ENCODE measurements at places on chromosomes 3 and 15.
A peak's percentile ranks its signal among the peaks of the same experiment; 100 is the strongest.

- no peak for DNase-seq
These were observed 98.4 kb downstream of the NAALADL2 start for GRCh38 chr3:174957551-174958001.

DNA sequence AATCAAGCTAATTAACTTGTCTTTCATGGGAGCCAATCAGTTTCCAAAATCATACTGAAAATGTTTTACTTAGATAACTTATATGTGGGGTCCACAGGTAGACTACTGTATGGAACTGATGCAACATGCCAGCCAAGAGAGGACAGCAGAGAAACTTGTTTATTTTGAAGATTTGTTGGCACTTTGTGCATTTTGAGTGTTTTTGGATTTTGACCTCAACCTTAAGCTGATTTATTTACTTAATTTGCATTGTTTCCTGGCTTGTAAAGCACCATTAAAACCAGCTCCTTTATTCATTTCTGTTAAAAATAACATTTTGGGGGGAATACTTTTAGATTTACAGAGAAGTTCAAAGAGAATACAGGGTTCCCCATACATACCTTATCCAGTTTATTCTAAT lies 166.6 kb downstream of the MCTP2 start:
- DNase-seq: no peak

GRCh38 chr3:51691949-51692348 lies 14.9 kb upstream of the GRM2 start:
- no peak for DNase-seq

- DNase-seq: no peak
These were observed 10.5 kb downstream of the BFSP2 start for GRCh38 chr3:133410191-133410892.

GRCh38 chr15:98854496-98854895 lies 153.1 kb downstream of the PGPEP1L start:
- no peak for DNase-seq

GRCh38 chr3:105853801-105854432 lies 14.9 kb downstream of the CBLB start:
- DNase-seq: no peak

DNA sequence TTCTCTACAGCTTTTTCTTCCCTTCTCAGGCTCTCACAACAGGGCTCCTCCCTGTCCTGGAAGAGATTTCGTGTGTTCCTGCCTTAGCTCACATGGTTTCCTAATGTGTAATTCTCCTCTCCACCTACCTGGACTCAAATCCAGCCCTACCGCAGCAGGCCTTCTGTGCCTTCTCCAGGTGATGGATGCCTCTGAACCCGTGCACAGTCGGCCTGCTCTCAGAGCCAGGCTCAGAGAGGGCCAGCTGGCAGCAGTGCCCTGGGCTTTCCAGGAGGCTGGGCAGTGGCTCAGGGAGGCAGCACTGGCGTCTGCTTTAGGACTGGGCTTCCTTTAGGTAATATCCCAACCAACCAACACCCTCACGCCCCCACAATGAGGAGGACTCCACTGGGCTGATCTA lies 123.2 kb upstream of the TMC3 start:
- DNase-seq: no peak

GRCh38 chr15:67744331-67745072 lies 80.8 kb upstream of the SKOR1 start:
- DNase-seq: no peak

DNA sequence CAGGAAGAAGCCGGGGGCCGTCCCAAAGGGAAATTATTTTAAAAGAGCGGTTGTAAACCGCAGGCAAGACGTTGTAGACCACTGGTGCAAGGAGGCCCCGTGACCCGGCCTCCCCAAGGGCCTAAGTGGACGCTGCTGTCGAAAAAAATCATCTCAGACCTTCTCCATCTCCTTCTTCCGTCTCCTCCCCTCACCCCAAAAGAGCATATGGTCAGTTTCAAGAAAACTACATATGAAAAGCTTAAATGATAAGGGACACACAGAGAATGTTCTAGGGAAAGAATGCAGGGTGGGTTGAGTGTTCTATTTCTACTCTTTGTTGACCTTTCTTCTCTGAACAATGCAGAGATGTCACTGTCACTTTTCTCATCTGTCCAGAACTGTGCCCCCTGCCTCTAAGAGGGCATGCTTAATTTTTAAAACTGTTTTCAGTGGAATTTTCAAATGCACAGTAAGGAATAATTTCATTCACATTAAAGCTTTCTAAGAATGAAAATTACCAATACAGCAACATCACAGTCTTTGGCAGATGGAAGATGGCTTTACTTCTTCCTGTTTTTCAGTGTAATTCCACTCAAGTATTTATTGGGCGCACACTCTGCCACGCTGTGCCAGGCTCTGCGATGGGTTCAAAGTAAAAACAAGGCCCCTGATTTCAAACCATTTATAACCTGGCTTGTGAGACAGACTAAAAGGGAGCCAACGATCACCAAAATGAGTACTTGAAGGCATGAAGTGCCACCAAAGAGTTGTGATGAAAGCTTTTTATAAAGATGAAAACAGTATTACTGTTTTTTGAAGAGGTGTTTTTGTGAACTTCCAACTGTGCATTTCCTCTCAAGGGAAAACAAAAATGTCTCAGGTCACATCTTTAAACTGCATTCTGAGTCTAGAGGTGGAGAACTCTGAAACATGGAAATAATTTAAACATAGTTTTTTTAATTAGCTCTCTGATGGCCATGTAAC lies 891 bp upstream of the TOP2B start:
- peak; percentile 26 for DNase-seq

DNA sequence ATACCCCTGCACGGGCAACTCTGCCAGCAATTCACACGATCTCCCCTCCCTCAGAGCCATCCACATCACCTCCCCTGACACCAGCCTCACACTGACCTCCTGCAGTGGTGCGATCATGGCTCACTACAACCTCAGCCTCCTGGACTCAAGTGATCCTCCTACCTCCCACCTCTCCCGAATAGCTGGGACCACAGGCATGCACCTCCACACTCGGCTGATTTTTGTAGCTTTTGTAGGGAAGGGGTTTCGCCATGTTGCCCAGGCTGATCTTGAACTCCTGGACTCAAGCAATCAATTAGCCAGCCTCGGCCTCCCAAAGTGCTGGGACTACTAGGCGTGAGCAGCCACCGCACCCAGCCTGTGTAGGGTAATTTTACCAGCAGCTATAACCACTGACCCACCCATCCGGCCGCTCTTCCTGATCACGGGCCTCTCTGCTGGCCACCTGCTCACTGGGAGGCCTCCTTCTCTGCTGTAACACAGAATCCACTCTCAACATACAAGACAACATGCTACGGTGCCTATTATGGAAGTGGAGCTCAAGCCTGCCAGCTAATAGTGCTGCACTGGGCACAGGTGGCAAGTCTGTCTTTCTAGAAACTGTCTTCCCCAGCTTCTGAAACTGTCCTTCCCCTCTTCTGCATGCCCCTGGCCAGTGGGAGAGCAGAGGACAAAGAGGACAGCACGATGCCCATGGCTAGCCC lies 4.6 kb downstream of the GP9 start:
- DNase-seq: no peak

DNA sequence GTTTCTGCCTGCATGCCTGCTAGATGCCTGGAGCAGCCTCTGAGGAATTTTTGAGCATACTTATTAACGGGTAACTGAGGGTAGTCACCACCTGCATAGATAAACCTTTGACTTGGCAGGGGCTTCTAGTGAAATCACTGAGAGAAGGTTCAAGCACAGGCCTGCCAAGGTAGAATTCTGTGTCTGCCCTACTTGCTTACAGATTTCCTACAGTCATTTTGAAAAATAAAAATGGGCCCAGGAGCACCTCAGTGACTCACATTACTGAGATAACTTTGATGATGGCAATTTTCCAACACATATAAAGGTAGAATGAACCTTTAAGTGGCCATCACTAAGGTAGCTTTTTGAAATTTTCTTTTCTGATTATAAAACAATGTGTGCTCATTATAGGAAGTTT lies 10.8 kb downstream of the CRTAP start:
- no peak for DNase-seq

- no peak for DNase-seq
These were observed 508.8 kb downstream of the RBMS3 start for GRCh38 chr3:29789686-29790085.

- no peak for DNase-seq
These were observed 222.8 kb downstream of the FAM43A start for GRCh38 chr3:194908496-194908895.

DNA sequence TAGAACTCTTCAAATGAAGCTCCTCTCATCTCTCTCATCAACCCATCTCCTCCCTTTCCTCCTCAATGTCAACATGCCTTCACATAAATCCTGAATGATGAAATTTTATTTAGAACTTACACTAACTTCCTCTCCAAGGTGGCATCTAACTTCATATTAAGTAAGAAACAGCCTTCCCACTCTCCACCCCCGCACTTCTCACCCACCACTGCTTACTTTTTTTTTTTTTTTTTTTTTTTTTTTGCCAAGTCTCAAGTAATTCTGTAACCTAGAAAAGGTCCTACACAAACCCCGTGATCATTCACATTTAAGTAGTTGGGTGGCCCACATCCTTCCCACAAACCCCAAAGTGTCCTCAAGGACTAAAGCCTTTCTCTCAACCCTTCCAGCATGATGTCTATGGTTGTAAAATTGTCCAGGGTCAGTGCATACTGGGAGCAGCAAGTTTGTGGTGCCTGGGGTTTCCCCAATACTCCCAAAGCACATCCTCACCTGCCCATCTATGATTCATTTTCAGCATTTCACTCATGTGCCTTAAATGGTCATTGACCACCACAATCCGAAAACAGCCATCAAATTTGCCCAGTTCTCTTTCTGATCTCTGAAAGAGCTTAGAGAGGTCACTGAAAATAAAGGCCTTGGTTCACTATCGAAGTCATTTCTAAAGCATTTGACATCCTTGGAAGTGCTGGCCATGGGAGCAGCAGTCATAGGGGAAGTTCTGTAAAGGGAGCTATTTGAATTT lies 47.2 kb downstream of the CD86 start:
- no peak for DNase-seq

DNA sequence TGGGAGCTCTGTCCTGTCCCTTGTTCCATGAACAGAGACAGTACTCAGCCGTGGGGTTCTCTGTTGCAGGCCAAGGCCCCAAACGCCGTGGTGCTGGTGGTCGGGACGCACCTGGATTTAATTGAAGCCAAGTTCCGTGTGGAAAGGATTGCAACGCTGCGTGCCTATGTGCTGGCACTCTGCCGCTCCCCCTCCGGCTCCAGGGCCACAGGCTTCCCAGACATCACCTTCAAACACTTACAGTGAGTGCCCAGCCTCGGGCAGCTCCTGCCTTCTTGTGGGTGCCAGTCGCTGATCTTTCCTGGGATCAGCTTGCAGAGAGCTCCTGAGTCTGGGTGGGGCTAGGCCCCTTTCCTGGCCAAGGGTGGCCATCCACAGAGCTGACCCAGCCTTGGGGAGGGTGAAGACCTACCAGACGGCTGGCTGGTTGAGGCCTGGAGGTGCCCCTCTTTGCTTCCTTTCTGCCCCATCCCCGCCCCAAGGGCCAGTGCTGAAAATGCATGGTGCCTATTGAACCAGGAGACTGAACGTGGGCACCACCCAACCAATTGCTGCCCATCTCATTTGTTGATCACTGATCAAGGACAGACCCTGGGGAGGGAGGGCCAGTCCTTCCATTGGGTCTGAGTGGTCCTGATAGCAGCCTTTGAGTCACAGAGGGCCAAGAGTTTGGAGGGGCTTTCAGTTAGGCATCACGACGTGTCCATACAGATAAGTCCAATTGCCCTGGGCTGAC lies 106.9 kb downstream of the LRRK1 start:
- no peak for DNase-seq

- no peak for DNase-seq
These were observed 58.3 kb upstream of the SLC6A11 start for GRCh38 chr3:10757821-10758130.

- DNase-seq: no peak
These were observed 22.9 kb downstream of the RAB8B start for GRCh38 chr15:63212050-63213004.

GRCh38 chr3:183123891-183124290 lies 24.6 kb upstream of the MCCC1 start:
- DNase-seq: no peak

GRCh38 chr15:93047621-93048425 lies 41.2 kb downstream of the RGMA start:
- no peak for DNase-seq

DNA sequence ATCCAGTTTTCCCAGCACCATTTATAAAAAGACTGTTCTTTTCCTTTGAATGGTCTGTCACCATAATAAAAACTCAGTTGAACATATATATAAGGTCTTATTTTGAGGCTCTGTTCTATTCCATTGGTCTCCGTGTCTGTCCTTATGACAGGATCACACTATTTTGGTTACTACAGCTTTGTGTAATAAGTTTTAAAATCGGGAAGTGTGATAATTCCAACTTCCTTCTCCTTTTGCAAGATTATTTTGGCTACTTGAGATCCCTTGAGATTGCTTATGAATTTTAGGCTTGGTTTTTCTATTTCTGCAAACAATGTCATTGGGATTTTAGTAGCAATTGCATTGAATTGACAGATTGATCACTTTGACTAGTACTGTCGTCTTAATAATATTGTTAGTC lies 35.7 kb downstream of the SACM1L start:
- DNase-seq: no peak

DNA sequence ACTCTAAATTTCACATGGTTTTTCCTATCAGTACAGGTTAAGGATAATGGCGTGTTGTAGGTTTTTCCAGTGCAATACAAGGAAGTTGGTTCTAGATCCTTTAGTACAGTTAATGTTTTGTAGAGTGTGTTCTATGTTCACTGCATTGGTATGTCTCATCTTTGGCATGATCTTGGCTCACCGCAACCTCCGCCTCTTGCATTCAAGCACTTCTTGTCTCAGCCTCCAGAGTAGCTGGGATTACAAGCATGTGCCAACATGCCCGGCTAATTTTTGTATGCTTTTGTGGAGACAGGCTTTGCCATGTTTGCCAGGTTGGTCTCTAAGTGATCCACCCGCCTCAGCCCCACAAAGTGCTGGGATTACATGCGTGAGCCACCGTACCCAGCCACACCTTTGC lies 30.4 kb downstream of the SNRPN start:
- no peak for DNase-seq

DNA sequence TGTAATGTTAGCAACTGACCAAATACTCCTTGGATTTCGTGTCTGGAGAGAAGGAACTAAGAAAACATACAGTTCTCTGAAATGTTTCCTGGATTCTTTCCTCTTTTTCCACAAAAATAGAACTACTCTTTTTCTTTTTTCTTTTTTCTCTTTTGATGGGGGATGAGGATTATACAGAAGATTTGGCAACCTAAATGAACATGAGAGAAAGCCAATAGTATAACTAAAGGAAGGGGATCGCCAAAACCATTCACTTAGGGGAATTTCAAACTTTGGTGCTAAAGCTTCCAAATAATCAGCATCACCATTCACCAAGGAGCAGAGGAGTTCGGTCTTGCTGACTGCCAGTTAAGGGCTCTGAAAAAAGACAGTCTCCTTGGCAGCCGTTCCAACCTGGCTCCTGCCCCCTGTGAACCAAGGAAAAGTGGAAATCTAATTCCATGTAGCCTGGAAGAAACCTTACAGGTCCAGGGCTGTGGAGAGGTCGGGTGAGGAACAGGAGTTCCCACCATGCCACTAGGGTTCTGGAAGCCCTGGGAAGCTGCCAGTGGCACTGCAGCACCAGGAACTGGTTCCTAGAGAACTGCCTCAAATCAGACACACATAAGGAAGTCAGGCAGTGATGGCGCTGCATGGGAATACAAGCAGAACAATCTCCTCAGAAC lies 176.9 kb downstream of the TNIK start:
- DNase-seq: no peak

GRCh38 chr15:35427091-35427490 lies 118.9 kb downstream of the DPH6 start:
- no peak for DNase-seq
